ENCODE measurements at places on chromosomes 2 and 18. TPM values are rescaled to one million over a fixed set of nuclear protein-coding genes. Genes with fewer than 3 reads are reported as not detected.

GRCh38 chr2:138182250-138182936, 218.1 kb downstream of the HNMT start:
- DNase-seq = no peak

DNA sequence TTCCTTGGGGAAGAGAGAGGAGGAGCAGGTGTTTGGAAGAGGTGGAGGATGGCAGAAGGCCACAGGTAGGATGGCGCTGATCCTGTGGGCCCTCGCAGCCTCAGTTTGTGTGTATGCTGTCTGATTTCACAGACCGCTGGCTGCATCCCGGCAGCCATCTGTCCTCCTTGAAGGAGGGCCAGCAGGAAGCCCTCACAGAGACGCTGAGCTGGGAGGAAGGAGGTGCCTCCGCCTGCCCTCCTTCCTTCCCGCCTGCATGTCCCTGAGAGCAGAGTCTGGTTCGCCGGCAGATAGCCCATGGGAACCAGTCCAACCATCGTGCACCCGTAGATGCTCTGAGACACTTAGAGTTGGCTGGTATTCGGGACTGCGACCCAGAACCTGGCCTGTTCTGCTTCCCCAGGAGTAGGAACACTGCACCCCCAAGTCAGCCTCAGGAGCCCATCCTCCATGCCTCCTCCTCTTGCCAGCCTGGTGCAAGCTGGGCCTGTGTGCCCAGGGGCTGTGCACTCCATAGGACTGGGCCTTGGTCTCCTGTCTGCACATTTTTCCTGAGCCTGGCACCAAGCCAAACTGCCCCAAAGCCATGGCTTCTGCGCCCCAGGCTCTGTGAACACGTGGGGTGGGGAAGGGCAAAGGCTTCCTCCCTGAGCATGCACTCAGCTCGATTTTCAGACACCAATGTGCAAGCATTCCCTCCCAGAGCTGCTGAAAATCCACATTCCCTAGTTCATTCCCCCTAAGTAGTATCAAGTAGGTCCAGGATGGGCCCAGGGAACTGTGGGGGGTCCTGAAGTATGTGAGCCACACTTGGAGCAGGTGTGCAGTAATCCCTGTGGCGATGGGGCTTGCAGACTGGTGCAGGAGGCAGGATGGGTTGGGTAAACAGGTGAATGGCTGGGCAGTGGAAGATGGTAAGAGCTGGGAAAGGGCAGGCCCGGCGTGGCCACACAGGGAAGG, 115.6 kb downstream of the SEPTIN10 start:
- peak; percentile 56 for DNase-seq

The TSPYL6 gene
- not detected for polyA plus RNA-seq

GRCh38 chr2:170714381-170715061, 616 bp upstream of the SP5 start:
- no peak for DNase-seq

The IL18R1 gene
- 1.7 TPM for polyA plus RNA-seq

The DYSF gene
- 102 TPM for polyA plus RNA-seq

DNA sequence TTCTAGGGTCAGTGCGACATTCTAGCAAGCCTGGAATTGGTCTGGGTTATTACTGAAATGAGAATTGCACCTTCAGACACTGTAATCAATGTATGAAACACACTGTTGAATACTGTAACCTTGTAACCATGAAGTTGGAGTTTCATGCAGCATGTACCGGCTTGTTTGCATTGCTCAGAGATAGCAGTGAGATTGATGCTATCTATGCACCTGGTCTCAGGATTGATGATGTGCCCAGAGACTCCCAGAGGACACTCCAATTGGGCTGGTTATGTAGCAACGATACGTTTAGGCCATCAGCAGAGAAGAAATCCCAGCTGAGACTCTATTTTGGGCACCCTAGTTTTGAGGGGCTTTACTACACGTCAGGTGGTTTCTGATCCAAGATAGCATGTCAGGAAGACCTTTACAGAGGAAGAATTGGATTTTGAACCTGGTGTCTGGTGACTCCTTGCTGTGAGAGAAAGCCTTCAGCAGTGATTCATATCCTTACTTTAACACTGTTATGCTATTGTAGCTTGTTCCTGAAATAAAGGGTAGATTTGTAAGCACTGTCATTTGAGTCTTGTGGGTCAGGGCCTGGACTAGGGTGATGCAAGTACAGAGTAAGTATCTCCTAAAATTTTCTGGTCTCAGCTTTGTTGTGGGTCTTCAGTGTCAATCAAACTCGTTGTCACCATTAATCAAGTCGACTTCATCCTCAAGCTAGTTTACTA, 305.1 kb upstream of the GULP1 start:
- DNase-seq = no peak

- no peak for DNase-seq
Observed at GRCh38 chr2:239233576-239233975, 167.2 kb downstream of the HDAC4 start.

Data from muscle of arm (tissue), 14 donors.